Adipocyte (in vitro differentiated cells): ENCODE measurements at places on chromosomes 3 and 15.

GRCh38 chr15:88382482-88382983 lies 84.7 kb downstream of the MRPL46 start:
- peak; percentile 36 for DNase-seq

DNA sequence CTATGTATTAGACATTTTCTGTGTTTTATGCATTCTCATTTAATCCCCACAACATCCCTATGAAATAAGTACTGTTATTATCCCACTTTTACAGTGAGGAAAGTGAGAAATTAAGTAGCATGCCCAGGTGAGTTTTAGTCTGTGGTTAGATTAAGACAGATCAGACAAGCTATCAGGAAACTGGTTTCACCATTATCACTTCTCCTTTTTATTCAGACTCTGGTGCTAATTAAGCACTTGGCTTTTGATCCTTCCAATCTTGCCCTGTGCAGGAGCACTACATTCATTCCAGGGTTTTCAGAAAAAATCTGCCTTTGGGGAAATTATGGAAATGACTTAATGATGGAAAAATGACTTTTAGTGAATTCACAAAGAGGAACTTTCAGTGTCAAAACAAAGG lies 115.2 kb downstream of the TMEM108 start:
- no peak for DNase-seq

- DNase-seq, result peak; percentile 64
Observed at GRCh38 chr3:48695393-48695753, 9.7 kb upstream of the NCKIPSD start.

DNA sequence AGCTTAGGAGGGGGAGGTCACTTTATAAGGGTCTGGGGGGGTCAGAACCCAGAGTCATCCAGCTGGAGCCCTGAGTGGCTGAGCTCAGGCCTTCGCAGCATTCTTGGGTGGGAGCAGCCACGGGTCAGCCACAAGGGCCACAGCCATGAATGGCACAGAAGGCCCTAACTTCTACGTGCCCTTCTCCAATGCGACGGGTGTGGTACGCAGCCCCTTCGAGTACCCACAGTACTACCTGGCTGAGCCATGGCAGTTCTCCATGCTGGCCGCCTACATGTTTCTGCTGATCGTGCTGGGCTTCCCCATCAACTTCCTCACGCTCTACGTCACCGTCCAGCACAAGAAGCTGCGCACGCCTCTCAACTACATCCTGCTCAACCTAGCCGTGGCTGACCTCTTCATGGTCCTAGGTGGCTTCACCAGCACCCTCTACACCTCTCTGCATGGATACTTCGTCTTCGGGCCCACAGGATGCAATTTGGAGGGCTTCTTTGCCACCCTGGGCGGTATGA lies at the start of gene RHO:
Gene RHO (plus strand): TSS at position 51 of the 512 bp plus-strand sequence. CDS start 95 bp downstream, at position 146.
- no peak for DNase-seq

- DNase-seq, result no peak
Observed at GRCh38 chr3:14228681-14229470, 50.3 kb downstream of the LSM3 start.

DNA sequence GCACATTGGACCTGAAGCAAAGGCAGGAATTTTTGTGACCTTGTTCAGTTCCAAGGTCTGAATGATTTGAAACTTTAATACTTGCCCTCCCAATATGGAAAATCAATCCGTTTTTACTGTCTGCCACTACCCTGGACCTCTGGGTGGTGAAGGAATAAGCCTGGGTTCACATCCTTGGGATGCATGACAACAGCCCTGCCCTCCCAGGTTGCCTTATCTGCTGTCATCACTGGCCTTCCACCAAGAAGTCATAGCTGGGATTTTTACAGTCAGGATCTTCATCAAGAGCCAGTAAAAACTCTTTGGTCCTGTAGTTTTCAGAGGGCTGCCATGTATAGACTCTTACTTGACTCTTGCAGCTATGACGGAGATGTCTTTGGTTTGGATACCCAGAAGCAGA lies 128.6 kb downstream of the MYLK start:
- no peak for DNase-seq

DNA sequence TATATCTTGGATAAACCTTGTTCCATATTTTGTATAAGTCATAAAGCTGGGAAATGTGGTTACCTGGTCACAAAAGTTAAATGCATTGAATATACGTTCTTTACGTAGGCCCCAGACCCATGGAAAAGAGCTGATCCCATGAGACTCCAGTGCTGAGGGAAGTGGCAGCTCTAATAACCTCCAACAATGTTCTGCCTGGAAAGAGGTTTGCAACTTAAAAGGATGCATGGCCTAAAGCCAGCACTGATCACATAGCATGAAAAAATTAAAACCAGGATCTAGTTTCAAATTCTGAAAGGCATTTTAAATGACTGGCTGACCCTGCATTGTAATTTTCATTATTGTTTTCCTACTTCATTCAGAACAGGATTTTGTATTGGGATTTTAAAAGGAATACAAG lies 27.9 kb upstream of the STRIT1 start:
- peak; percentile 71 for DNase-seq

GRCh38 chr15:66846811-66847210 lies 144.8 kb downstream of the SMAD6 start:
- DNase-seq, result no peak

GRCh38 chr3:150094150-150094933 lies 123.6 kb upstream of the PFN2 start:
- peak; percentile 24 for DNase-seq

GRCh38 chr15:71463156-71463665 lies 347.1 kb upstream of the NR2E3 start:
- DNase-seq, result no peak

- peak; percentile 42 for DNase-seq
Observed at GRCh38 chr15:39599871-39600270, 19.0 kb downstream of the THBS1 start.

- DNase-seq, result peak; percentile 71
Observed at GRCh38 chr3:12948891-12949711, 107.7 kb upstream of the RPL32 start.

- no peak for DNase-seq
Observed at GRCh38 chr3:173003471-173003870, 137.6 kb downstream of the SPATA16 start.

GRCh38 chr15:51675234-51675633 lies 6.1 kb upstream of the SCG3 start:
- no peak for DNase-seq

DNA sequence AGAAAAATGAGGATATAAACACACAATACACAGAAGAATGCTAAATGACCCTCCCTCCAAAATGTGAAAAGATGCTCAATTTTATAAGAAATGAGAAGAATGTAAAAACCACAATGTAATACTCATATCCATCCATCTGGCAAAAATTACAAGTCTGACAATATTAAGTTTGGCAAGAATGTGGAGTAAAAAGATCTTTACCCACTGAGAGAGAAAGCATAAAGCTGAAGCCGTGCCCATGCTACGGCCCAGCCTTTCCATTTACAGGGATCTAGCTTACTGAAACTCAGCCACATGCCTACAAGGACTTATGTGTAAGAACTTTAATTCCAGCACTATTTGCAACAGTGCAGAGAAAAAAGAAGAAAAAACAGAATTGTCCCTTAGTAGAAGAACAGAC lies 42.9 kb downstream of the ATP13A3 start:
- DNase-seq, result peak; percentile 78

GRCh38 chr3:150697646-150698045 lies 6.1 kb downstream of the ERICH6 start:
- peak; percentile 4 for DNase-seq

DNA sequence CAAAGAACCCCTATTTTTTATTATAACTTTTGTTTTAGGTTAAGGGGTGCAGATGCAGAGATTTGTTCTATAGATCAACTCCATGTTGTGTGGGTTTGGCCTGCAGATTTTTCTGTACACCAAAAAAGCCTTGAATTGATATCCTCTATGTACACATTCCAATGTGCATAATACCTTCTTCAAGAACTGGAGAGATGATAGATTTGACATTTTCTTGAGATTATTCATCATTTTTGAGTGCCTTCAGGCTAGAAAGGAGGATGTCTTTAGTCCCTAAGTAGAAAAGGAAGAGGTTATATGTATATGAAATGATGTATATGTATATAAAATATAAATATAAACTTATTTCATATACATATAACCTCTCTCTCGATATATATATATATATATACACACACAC lies 1190.0 kb upstream of the ALCAM start:
- DNase-seq, result no peak

DNA sequence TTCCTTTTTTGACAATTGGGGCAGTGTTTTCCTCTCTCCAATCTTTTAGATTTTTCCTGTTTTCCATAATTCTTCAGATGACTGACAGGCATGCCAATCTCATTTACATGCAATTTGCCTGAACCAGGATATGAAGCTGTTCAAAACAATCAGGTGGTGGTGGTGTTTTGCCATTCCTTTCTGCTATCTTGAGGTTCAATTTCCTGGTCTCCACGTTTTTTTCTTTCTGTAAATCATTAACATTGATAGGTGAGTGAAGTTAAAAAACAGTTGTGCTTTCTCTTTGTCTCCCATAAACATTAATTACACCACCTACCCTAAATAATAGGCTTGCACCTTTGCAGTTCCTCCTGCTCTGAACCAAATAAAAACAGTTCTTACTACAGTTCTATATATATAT lies 49.1 kb downstream of the C2CD4A start:
- DNase-seq, result no peak

GRCh38 chr3:162602619-162603018 lies 1106.0 kb downstream of the OTOL1 start:
- peak; percentile 20 for DNase-seq

DNA sequence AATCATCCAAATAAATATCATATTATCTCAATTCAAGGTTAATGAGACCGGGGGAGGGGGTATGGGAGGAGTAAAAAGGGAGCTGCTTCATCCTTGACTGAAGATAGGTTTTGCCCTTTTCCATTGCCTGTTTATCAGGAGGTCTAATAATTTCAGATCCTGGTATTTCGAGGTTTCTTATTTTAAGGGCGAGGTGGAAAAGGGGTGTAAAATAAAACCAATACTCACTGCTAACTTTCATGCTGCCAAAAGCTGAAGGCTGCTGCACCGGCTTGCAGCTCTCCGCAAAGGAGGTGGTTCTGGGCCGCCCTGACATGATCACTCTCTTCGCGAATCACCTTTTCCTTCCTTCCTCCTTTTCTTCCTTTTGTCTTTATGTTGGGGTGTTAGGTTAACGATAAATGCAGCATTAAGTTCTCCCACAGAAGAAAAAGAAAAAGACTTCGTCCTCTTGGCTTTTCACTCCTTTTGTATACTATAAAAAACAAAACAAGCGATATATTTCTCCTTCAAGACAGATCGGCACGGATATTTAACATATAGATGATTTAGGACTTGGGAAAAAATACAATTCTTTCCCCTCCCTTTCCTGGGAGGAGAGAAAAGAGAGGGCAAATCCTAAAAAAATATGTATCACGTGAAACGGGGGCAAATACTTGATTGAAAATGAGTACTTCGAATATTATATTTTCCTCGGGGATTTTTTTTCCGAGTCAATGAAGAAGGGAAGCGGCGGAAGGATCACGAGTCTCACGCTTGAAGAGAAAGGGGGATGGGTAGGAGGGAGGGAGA lies 932 bp downstream of the GSK3B start:
- peak; percentile 61 for DNase-seq

- no peak for DNase-seq
Observed at GRCh38 chr3:55094676-55095075, 166.8 kb upstream of the LRTM1 start.
